ENCODE measurements at places on chromosomes 2 and 18. TPM values are rescaled to one million over a fixed set of nuclear protein-coding genes. Genes with fewer than 3 reads are reported as not detected.

CXCR1 gene
- total RNA-seq, result not detected

- DNase-seq, result no peak
Measured at GRCh38 chr2:76667821-76668271, 854.3 kb downstream of the LRRTM4 start.

DNA sequence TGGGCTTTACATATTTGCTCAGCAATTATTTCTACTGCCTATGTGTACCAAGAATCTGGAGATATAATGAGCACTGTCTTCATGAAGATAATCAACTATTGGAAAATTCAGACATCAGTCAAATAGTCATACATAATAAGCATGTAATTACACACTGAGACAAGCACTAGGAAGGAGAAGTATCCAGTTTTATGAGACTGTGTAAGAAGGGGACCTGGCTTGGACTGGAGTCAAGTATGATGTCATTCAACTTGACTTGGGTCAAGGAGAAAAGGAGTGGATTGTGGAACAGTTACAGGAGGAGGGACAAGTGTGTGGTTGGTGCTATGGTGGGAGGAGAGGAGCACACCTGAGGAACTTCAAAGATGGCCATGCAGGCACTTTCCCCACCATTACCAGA lies 419.8 kb upstream of the TRIB2 start:
- DNase-seq, result no peak

GRCh38 chr18:9172506-9173127 lies 36.0 kb downstream of the ANKRD12 start:
- no peak for DNase-seq

DNA sequence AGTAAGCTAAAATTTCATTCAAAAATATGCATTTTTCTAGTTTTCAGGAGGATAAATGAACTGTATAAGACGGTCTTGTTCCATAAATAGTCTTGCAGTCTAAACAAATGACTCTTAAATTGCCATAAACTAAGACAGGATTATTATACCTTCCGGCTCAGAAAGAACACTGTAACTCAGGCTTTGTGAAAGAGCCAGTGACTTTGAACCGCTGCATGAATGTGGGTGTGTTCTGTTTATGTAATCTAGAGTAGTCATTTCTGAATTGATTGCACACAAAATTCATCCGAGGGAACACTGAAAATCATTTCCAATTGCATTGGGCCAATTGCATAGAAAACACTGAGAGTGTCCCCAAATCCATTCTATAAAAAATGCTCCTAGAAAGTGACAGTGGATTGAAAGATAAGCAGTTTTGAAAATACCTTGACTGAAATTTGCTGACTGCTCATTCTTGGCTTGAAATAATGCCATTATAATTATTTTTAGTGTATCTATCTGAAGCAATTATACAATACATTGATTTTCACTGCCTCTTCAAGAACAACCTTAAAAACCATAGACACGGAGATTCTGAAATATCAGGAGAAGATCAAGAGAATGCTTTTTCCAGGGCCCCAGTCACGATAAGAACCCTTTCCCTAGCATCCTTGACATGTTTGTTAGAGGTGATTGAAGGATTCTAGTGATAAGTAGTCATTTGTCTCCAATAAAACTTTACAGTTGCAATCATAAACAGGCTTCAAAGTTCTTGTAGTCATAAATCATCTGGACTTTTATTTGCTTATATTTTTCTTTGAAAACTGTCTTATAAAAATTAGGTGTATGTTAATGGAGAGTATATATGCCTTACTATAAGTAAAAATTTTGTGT lies 55.4 kb downstream of the CNTNAP5 start:
- DNase-seq, result peak; percentile 1

GRCh38 chr18:71809711-71810110 lies 734.4 kb downstream of the CBLN2 start:
- no peak for DNase-seq

CEP76 gene
- 8.5 TPM for total RNA-seq

CHST9 gene
- not detected for total RNA-seq

SAG gene
- not detected for total RNA-seq

- no peak for DNase-seq
Measured at GRCh38 chr2:170524828-170525565, 190.1 kb upstream of the SP5 start.

AKAIN1 gene
- not detected for total RNA-seq

DNA sequence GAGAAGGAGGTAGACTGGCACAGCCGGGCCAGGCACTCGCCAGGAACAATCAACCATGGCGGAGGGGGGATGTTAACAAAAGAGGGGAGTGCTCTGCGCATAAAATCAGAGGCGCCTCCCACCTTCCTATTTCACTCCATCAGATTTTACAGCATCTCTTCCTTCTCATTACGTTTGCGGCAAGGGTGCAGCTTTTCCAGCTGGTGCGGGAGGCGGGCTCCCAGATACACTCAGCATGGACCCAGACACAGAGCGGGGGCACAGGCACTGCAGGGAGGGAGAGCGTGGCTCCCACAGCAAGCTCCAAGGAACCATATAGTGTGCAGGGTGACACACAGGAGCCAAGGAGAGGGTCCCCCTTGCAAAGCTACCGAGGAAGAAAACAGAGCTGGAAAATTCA lies 176.3 kb downstream of the EIPR1 start:
- no peak for DNase-seq

DNA sequence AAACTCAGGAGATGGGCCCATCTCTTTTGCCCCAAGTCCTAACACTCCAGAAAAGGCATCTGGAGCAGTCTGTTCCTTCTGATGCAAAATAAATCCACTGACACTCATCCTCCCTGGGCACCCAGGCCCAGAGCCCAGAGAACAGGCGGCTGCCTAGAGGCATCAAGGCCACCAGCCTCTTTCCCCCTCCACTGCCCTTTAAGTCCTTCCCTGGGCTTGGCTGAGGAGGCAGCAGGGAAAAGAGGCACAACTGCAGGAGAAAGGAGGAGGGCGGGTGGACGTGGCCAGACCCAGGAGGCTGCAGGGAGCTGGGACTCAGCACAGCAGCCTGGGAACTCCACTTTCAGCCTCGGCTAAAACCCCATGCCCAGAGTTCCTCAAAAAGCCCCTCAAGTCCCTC lies 99.7 kb upstream of the ID2 start:
- DNase-seq, result no peak

GRCh38 chr2:14899621-14900414 lies 267.3 kb downstream of the LRATD1 start:
- DNase-seq, result no peak

DNA sequence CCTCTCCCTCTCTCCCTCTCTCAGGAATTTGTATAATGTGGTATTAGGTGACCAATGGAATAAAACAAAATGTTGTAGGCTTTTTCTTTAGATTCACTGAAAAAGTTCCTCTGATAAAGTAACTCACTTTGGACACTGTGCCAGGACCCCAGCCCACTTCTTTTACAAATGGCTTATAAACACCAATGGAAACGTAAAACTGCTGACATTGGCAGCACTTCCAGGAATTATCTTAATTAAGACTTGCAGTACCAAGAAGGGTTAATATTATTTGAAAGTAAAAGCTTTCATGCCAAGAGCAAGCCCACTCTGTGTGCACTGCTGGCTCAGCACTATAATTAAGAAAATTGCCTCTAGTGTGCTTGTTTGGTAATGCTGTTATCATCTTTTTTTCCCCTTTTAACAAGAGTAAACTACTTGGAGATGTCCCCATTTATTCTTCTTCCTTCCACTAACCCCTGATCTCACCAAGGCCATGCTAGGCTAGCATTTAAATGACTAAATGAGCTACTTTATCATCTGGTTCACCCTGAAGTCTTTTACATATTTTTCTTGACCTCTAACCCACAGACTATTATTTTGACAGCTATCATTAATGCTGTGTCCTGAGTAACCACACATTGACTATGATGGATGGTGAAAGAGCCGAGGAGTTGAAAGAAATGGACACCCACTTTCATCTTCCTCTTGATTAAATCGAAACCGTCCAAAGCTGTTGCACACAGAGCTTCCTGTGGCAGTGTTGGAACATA lies 232.2 kb upstream of the ETAA1 start:
- DNase-seq, result no peak

MYO7B gene
- under 0.01 TPM for total RNA-seq

SGO2 gene
- total RNA-seq, result 5.4 TPM

POMC gene
- 0.66 TPM for total RNA-seq

DNA sequence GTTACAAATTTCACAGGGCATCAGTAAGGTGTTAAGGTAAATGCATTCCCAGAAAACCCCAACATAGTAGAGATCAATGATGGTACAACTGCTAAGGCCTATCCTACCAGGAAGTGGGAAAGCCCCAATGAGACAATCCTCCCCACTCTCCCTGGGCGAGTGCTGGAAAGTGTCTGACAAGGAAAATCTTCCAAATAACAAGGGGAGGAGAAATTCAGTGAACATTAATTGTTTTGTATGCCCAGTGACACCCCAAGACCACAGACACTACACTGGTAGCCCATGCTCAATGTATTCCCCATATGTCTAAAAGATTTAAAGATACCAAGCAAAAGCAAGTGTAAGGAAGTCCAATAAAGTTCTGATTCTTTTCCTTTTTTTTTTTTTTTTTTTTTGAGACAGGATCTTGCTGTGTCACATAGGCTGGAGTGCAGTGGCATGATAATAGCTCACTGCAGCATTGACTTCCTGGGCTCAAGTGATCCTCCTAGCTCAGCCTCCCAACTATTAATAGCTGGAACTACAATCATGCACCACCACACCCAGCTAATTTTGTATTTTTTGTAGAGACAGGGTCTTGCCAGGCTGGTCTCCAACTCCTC lies 24.7 kb downstream of the B4GALT6 start:
- DNase-seq, result no peak

FN1 gene
- total RNA-seq, result 3,444 TPM

GRCh38 chr18:79877163-79878091 lies 74.0 kb downstream of the SLC66A2 start:
- no peak for DNase-seq

- no peak for DNase-seq
Measured at GRCh38 chr2:81250270-81250669, 945.7 kb upstream of the LRRTM1 start.

GRCh38 chr2:105800036-105800713 lies 55.5 kb downstream of the NCK2 start:
- DNase-seq, result no peak

DNA sequence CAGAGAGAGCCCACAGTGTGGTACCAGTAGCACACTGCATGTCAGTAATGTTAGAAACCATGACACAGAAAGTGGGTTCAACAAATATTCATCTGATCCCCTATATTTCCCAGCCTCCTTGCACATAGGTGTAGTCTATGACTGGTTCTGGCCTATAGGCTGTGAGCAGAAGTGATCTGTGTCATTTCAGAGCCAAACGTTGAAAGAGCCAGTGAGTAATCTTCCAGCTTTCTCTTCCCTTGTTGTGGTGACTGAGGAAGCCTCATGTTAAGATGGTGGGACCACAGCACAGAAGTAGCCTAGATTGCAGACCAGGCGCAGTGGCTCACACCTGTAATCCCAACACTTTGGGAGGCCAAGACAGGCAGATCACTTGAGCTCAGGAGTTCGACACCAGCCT lies 4.1 kb downstream of the TMEM237 start:
- no peak for DNase-seq

DNA sequence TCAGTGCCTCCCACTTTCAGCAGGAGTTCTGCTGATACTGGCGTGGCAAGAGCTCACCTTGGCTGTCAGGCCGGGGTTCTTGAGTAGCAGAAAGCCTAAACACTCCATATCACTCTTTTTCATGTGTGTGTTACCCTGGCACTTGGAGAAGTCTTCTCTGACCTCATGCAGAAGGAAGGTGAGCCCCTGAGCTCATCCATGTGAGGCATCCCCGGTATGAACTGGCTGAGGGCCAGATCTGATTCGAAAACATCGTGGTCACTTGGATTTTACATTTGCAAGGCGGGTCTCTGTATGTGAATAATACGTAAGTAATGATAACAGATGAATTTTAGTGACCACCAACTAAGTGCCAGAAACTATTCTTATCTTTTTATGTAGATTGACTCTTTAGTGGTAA lies 93.6 kb downstream of the RAPGEF4 start:
- DNase-seq, result no peak

LIMS4 gene
- total RNA-seq, result 0.26 TPM

CNNM4 gene
- total RNA-seq, result 3.3 TPM

DNA sequence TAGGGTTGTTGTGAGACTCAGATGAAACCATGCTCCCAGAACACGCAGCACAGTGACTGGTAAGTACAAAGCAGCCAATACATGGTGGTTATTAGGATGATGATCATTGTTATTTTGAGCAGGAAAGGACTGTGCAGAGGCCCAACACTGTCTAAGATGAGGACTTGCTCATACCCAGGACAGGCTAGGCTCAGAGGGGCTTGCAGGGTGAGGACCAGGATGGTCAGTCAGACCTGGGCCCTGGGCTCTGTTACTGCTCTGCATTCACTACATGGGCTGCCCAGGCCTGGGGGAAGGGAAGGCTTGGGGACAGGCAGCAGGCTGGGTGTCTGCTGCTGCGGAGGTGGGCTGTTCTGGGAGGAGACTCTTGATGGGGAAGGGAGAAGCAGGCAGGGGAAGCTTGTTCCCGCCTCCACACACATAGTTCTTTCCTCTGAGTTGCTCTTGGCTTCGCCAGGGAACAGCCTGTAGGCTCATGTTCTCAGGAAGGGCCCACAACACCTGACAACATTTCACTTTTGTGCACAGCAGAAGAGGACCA lies 17.5 kb downstream of the CAPN13 start:
- no peak for DNase-seq

NT5C1B gene
- total RNA-seq, result not detected

DNA sequence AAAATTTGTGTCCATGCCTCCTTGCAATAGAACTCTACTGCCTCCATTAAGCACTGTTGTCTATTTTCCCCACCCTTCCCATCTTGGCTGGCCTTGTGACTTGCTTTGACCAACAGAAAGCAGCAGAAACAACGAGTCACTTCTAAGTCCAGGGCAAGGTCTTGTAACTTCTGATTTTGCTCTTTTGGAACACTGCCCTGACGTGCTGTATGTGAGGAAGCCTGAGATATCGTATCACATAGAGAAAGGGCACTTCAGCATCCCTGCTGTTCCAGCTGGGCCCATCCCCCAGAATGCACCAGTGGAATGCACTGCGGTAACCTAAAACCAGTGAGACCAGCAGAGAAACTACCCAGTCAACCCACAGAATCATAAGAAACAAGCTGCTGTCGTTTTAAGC lies 28.1 kb downstream of the NCKAP1 start:
- peak; percentile 72 for DNase-seq

- DNase-seq, result no peak
Measured at GRCh38 chr2:236554629-236555282, 14.9 kb upstream of the ACKR3 start.

MC2R gene
- total RNA-seq, result not detected

- DNase-seq, result no peak
Measured at GRCh38 chr2:59997371-59997770, 556.1 kb downstream of the BCL11A start.

GRCh38 chr2:43707255-43708015 lies 31.2 kb upstream of the C1GALT1C1L start:
- peak; percentile 91 for DNase-seq

MROH2A gene
- total RNA-seq, result not detected

- no peak for DNase-seq
Measured at GRCh38 chr2:769771-770170, 92.6 kb upstream of the TMEM18 start.

OTOS gene
- total RNA-seq, result not detected

DNA sequence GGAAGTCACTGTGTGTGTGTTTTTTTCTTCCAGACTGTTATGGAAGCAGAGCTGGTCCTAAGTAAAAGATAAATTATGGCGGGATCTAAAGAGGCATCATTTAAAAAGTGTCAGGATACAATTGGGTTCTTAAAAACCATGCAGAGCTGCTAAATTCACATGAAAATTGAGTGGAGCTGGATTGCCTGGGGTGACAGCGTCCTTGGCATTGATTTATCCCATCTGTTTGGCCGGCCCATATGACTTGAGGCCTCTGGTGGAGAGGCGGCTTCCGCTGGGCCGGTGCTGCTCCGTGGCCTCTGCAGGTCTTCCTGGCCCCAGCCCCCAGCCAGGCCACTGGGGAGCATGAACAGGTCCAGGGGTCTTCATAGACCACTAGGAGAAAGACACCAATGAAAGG lies 165.5 kb downstream of the GLI2 start:
- no peak for DNase-seq
